ENCODE measurements at places on chromosomes 6 and 20.

GRCh38 chr6:21426841-21427490 is 166.6 kb upstream of the SOX4 start:
- H3K27me3 ChIP-seq = peaks cover 7% of the 10 kb centered on the region
- no peak overlapping the region for H3K27ac ChIP-seq
- H3K36me3 ChIP-seq = no peaks in the 10 kb centered on the region

DNA sequence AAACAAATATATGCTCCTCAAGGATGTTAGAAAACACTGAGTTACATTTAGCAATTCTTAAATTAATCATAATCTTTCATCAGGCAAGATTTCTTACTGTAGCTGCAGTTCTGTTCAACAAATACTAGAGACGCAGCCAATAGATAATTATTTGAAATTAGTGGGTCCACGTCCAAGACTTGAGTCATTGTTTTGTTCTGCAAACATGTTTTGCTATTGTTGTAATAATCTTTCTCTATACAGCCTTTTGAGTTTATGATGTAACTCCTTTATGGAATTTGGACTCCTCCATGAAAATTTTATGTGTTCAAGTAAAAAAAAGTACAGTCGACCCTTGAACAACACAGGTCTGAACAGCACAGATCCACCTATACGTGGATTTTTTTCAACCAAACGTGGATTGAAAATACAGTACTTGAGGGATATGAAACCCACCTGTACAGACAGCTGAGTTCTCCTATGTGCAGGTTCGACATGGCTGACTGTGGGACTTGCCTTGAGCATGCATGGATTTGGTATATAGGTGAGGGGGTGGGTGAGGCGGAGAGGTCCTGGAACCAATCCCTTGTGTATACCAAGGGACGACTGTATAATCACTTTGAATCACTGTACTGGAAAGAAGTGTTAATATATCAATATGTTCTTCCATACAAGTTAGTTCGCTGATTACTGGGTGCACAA is 41.3 kb upstream of the SLC22A16 start:
- DNase-seq = no peak
- H3K36me3 ChIP-seq = no peaks in the 10 kb centered on the region
- no peak overlapping the region for H3K4me3 ChIP-seq
- H3K4me1 ChIP-seq = no peaks in the 10 kb centered on the region

DNA sequence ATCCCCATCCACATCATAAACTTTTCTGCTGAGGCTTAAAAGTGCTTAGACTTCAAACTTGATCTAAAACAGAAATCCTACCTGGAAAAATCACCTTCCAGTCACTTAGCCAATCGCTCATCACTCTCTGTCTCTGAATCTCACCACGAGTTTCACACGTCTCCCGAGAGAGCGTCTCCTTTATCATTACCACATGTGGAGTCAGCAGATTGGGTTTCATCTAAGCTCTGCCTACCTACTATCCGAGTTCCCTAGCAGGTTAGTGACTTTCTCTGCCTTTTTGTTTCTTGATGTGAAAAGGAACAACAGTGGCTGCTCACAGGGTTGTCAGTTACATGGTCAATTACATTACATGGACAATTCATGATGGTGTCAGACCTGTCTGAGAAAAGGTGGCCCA is 286.2 kb downstream of the ESR1 start:
- no peaks in the 10 kb centered on the region for H3K36me3 ChIP-seq
- no peaks in the 10 kb centered on the region for H3K27me3 ChIP-seq
- DNase-seq = no peak
- no peak overlapping the region for H3K27ac ChIP-seq
- no peak overlapping the region for H3K4me3 ChIP-seq
- H3K4me1 ChIP-seq = peaks cover 2% of the 10 kb centered on the region

- H3K36me3 ChIP-seq = no peaks in the 10 kb centered on the region
- H3K4me3 ChIP-seq = no peak overlapping the region
- H3K4me1 ChIP-seq = peaks cover 6% of the 10 kb centered on the region
- no peak for DNase-seq
- no peak overlapping the region for H3K27ac ChIP-seq
- H3K27me3 ChIP-seq = no peaks in the 10 kb centered on the region
These were observed 8.8 kb upstream of the FAM8A1 start for GRCh38 chr6:17591287-17591686.

GRCh38 chr20:64035066-64035932 is 683 bp upstream of the C20orf204 start:
- H3K27me3 ChIP-seq = peaks cover 2% of the 10 kb centered on the region
- peak overlapping the region; percentile 21 for H3K4me3 ChIP-seq
- peaks cover 15% of the 10 kb centered on the region for H3K36me3 ChIP-seq
- H3K27ac ChIP-seq = peak overlapping the region; percentile 96
- peak; percentile 72 for DNase-seq

GRCh38 chr20:57680131-57680716 is 29.6 kb downstream of the PMEPA1 start:
- H3K4me1 ChIP-seq = peaks cover 15% of the 10 kb centered on the region
- H3K36me3 ChIP-seq = no peaks in the 10 kb centered on the region
- peaks cover 2% of the 10 kb centered on the region for H3K27me3 ChIP-seq
- DNase-seq = no peak
- H3K27ac ChIP-seq = no peak overlapping the region
- H3K4me3 ChIP-seq = no peak overlapping the region

DNA sequence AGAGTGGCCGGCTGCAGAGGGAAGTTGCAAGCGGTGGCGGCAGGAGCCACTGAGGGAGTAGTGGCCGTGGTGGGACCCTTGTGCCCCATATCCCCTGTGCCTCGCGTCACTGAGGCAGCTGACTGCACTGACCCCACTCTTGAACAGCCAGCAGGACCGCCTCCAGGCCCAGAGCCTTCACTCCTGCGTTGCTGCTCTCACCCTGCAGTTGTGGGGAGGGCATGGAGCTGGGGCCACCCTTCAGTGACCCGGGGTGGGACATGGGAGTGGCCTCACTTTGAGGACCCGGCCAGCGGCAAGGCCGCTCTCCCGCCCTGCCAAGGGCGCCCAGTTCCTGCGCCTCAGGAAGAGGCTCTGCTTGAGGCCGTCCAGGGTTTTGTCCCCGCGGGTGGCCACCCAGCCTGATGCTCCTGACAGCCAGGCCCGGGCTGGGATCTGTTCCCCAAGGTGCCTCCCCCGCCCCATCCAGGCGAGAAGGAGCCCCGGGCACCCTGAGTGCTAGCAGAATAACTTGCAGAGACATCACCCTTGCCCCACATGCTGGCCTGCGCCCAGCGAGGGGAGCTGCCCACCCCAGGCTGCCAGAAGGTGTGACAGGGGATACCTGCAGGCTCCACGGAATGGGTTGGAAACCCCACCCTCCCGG is 44.4 kb downstream of the HLA-DRA start:
- peaks cover 9% of the 10 kb centered on the region for H3K27me3 ChIP-seq
- no peaks in the 10 kb centered on the region for H3K36me3 ChIP-seq
- no peaks in the 10 kb centered on the region for H3K4me1 ChIP-seq
- no peak overlapping the region for H3K4me3 ChIP-seq
- DNase-seq = no peak
- no peak overlapping the region for H3K27ac ChIP-seq

DNA sequence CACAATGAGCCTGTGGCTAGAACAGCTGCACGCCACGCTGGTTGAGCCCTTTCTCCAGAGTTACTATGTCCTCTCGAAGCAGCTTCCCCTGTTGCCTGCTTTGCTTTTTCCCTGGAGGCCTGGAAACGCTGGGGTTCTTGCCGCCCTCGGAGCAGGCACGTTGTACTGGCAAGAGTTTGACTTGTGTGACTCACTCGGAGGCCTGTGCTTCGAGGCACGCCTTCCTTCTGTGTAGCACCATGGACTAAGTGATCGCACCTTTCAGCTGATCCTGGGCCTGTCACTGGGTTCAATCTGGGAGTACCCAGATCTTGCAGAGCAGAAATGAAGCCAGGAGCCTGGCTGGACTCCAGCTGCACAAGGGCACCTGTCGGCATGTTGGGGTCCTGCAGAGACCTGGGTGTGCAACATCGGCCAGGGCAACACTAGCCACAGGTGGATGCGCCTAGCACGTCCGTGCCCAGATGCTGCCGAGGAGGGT is 5.2 kb downstream of the INSM1 start:
- H3K4me3 ChIP-seq = no peak overlapping the region
- peaks cover 3% of the 10 kb centered on the region for H3K36me3 ChIP-seq
- DNase-seq = no peak
- peaks cover 58% of the 10 kb centered on the region for H3K27me3 ChIP-seq
- H3K27ac ChIP-seq = no peak overlapping the region

GRCh38 chr6:70130865-70131264 is 172.0 kb downstream of the COL9A1 start:
- no peak overlapping the region for H3K27ac ChIP-seq
- H3K27me3 ChIP-seq = no peaks in the 10 kb centered on the region
- no peak overlapping the region for H3K4me3 ChIP-seq
- DNase-seq = no peak

- DNase-seq = peak; percentile 80
- H3K36me3 ChIP-seq = no peaks in the 10 kb centered on the region
- peak overlapping the region; percentile 85 for H3K4me3 ChIP-seq
- peaks cover under 1% of the 10 kb centered on the region for H3K27me3 ChIP-seq
- H3K27ac ChIP-seq = peak overlapping the region; percentile 95
- peaks cover 37% of the 10 kb centered on the region for H3K4me1 ChIP-seq
These were observed 96.5 kb downstream of the HFE start for GRCh38 chr6:26183581-26184366.

- DNase-seq = no peak
- no peak overlapping the region for H3K4me3 ChIP-seq
- no peak overlapping the region for H3K27ac ChIP-seq
- peaks cover 12% of the 10 kb centered on the region for H3K4me1 ChIP-seq
- H3K36me3 ChIP-seq = no peaks in the 10 kb centered on the region
- H3K27me3 ChIP-seq = peaks cover 3% of the 10 kb centered on the region
These were observed 47.5 kb downstream of the ERMARD start for GRCh38 chr6:169798764-169799473.

- no peaks in the 10 kb centered on the region for H3K27me3 ChIP-seq
- H3K4me3 ChIP-seq = no peak overlapping the region
- H3K27ac ChIP-seq = no peak overlapping the region
- DNase-seq = no peak
These were observed 43.4 kb upstream of the FABP7 start for GRCh38 chr6:122736163-122736562.

DNA sequence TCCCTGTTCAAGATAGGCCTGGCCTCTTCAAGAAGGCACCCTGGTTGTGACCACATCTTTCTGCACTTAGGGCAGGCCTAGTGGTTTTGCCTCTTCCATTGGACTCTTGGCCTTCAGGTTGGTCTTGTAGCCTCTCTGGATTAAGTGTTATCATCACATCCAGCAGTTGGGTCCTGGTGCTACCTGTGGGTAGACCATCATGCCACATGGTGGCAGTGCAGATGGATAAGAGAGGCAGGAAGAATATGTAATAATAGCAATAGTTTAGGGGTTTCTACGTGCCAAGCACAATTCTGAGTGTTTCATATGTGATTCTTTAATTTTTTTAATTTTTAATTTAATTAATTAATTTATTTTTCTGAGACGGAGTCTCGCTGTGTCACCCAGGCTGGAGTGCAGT is 28.5 kb upstream of the SNRPB2 start:
- peaks cover 5% of the 10 kb centered on the region for H3K27me3 ChIP-seq
- peaks cover 4% of the 10 kb centered on the region for H3K36me3 ChIP-seq
- no peak overlapping the region for H3K4me3 ChIP-seq

DNA sequence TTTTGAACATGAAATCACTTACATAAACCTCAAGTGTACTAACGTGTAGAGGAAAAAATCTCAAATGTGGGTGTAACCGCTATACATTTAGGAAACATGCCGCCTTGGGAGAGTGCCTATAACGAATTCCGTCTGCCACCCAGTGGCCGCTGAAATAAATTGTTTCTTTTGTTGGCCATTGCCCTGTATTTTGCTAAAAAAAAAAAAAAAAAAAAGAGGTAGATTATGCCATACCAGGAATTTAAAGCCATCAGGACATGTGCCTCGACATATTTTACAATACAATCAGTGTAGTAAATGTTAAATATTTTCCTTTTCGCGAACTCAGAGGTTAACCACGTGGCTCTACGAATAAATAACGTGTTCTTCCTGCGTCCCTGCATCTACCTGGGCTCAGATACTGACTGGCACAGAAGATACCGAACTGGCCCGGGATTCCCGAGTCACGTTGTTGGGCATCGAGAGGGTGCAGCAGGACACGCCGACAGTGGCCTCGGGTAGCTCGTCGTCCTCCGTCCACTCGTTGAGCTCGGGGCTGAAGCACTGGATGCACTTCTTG is 14.3 kb downstream of the KLHL31 start:
- H3K4me3 ChIP-seq = peak overlapping the region; percentile 85
- peaks cover 37% of the 10 kb centered on the region for H3K4me1 ChIP-seq
- H3K27me3 ChIP-seq = no peaks in the 10 kb centered on the region
- peak overlapping the region; percentile 80 for H3K27ac ChIP-seq
- DNase-seq = peak; percentile 81

GRCh38 chr6:167093922-167094432 is 28.9 kb upstream of the CCR6 start:
- DNase-seq = peak; percentile 82
- H3K27me3 ChIP-seq = no peaks in the 10 kb centered on the region
- peak overlapping the region; percentile 67 for H3K27ac ChIP-seq
- peak overlapping the region; percentile 55 for H3K4me3 ChIP-seq
- no peaks in the 10 kb centered on the region for H3K36me3 ChIP-seq

GRCh38 chr20:50321797-50322480 is 131.3 kb downstream of the CEBPB start:
- H3K4me3 ChIP-seq = no peak overlapping the region
- peaks cover 11% of the 10 kb centered on the region for H3K4me1 ChIP-seq
- no peak overlapping the region for H3K27ac ChIP-seq
- peaks cover 8% of the 10 kb centered on the region for H3K27me3 ChIP-seq
- no peak for DNase-seq
- no peaks in the 10 kb centered on the region for H3K36me3 ChIP-seq

GRCh38 chr6:144285798-144286502 is 815 bp downstream of the UTRN start:
- no peaks in the 10 kb centered on the region for H3K36me3 ChIP-seq
- peak; percentile 52 for DNase-seq
- H3K4me3 ChIP-seq = peak overlapping the region; percentile 90
- peaks cover 16% of the 10 kb centered on the region for H3K4me1 ChIP-seq
- H3K27me3 ChIP-seq = peaks cover 10% of the 10 kb centered on the region

DNA sequence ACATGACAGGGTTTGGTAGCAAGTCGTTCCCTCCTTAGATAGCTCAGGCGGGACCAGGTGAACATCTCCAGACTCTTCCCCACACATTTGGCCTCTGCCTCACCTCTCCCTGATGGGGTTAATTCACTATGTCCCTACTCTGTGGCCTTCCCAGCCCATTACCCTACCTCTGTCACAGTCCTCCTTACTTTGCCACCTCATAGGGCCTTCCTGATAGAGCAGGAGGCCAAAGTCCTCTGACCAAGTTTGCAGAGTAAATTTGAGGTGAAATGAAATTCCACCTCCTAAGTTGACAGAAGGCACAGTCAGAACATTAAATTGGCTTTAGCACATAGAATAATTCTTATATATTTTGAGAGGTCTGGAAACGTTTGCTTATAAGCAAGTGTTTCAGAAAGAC is 53.1 kb upstream of the ARMC2 start:
- no peak overlapping the region for H3K27ac ChIP-seq
- no peak for DNase-seq
- H3K27me3 ChIP-seq = no peaks in the 10 kb centered on the region
- no peak overlapping the region for H3K4me3 ChIP-seq
- no peaks in the 10 kb centered on the region for H3K36me3 ChIP-seq

- peaks cover 46% of the 10 kb centered on the region for H3K4me1 ChIP-seq
- peak overlapping the region; percentile 91 for H3K27ac ChIP-seq
- H3K36me3 ChIP-seq = peaks cover 34% of the 10 kb centered on the region
- DNase-seq = peak; percentile 73
- H3K4me3 ChIP-seq = peak overlapping the region; percentile 65
These were observed 26.4 kb downstream of the ARMC2 start for GRCh38 chr6:108874470-108875160.

- H3K4me3 ChIP-seq = no peak overlapping the region
- H3K27ac ChIP-seq = no peak overlapping the region
- H3K36me3 ChIP-seq = no peaks in the 10 kb centered on the region
- no peak for DNase-seq
- no peaks in the 10 kb centered on the region for H3K27me3 ChIP-seq
These were observed 236.7 kb downstream of the HAO1 start for GRCh38 chr20:7703551-7703961.

Measured in activated CD4-positive, alpha-beta memory T cell treated with anti-CD3 and anti-CD28 coated beads for 36 hours (primary cell).